ENCODE measurements at places on chromosomes 11 and 22. TPM values are rescaled to one million over a fixed set of nuclear protein-coding genes. Genes with fewer than 3 reads are reported as not detected.

- peaks cover 58% of the 10 kb centered on the region for H3K4me1 ChIP-seq
- DNase-seq = no peak
- peaks cover 26% of the 10 kb centered on the region for H3K36me3 ChIP-seq
These were observed 53.0 kb downstream of the MICAL2 start for GRCh38 chr11:12163181-12163941.

DNA sequence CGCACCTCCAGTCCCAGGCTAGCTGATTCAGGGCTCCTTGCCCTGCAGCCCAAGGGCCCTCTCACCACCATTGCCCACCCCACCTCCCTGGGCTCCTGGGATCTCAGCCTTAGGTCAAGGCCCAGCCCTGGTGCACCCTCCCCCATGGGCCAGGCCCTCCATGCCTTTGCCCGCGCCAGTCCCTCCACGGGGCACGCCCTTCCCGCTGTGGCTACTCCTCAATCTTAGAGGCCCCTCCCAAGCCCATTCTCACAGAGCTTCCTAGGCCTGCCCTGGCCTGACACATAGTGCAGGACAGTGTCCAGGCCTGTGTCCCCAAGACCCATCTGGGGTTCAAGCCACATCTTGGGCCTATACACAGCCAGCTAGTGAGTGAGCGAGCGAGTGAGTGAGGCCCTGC, 6.9 kb downstream of the GP1BB start:
- no peaks in the 10 kb centered on the region for H3K27me3 ChIP-seq
- H3K27ac ChIP-seq = no peak overlapping the region
- peak overlapping the region; percentile 70 for H3K4me3 ChIP-seq
- no peaks in the 10 kb centered on the region for H3K36me3 ChIP-seq

- H3K4me1 ChIP-seq = no peaks in the 10 kb centered on the region
- H3K27me3 ChIP-seq = no peaks in the 10 kb centered on the region
- peak; percentile 46 for DNase-seq
- H3K36me3 ChIP-seq = no peaks in the 10 kb centered on the region
- H3K27ac ChIP-seq = no peak overlapping the region
These were observed 83.1 kb downstream of the PTPRJ start for GRCh38 chr11:48063424-48063978.

The ST14 gene
- total RNA-seq = 24.8 TPM

The CXCR5 gene
- not detected for total RNA-seq

The CEP164 gene
- 47.4 TPM for total RNA-seq

The OMP gene
- total RNA-seq = not detected

The TMX2 gene
- total RNA-seq = 145 TPM

GRCh38 chr22:29339381-29340235, 24.1 kb upstream of the RASL10A start:
- no peaks in the 10 kb centered on the region for H3K27me3 ChIP-seq
- H3K4me3 ChIP-seq = no peak overlapping the region
- H3K27ac ChIP-seq = no peak overlapping the region
- H3K4me1 ChIP-seq = peaks cover 28% of the 10 kb centered on the region
- peak; percentile 61 for DNase-seq

The RFPL2 gene
- not detected for total RNA-seq

GRCh38 chr11:132982772-132983640, 549.3 kb downstream of the OPCML start:
- no peaks in the 10 kb centered on the region for H3K4me1 ChIP-seq
- no peak overlapping the region for H3K27ac ChIP-seq
- H3K4me3 ChIP-seq = no peak overlapping the region
- H3K36me3 ChIP-seq = no peaks in the 10 kb centered on the region
- no peaks in the 10 kb centered on the region for H3K27me3 ChIP-seq
- no peak for DNase-seq

The SMIM35 gene
- total RNA-seq = not detected

The FKBP2 gene
- 84.7 TPM for total RNA-seq

The RIC8A gene
- 93.3 TPM for total RNA-seq

GRCh38 chr11:66327171-66328030, 8.8 kb downstream of the RIN1 start:
- no peaks in the 10 kb centered on the region for H3K27me3 ChIP-seq
- peak; percentile 36 for DNase-seq
- peak overlapping the region; percentile 4 for H3K27ac ChIP-seq
- no peak overlapping the region for H3K4me3 ChIP-seq

- no peak overlapping the region for H3K4me3 ChIP-seq
- no peaks in the 10 kb centered on the region for H3K36me3 ChIP-seq
- peak overlapping the region; percentile 70 for H3K27ac ChIP-seq
These were observed 395.7 kb downstream of the MN1 start for GRCh38 chr22:27405672-27406388.

All from MCF 10A (cell line).